ENCODE measurements at places on chromosomes 2 and 18.

DNA sequence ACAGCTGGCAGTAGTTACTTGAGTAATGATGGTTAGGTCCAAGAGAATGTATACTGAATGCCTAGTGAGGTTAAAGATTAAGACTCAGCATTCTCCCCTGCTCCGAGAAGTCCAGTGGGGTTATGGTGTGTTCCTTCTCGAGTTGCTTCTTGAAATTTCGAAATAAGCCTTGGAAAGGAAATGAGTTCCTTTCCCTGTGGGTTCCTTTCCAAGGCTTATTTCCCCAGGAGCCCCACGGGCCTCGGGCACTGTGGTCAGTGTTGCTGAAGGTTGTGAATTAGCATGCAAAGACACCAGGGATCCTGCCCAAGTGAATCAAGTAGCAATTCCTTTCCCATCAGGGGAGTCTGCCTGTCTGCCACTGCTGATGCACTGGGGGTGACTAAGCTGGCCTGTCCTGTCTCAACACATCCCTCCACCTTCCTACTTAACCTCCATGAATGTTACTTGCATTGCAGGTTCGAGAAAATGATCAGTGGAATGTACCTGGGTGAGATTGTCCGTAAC lies 53.6 kb downstream of the HK2 start:
- no peak for DNase-seq

- no peak for DNase-seq
Observed at GRCh38 chr18:39602131-39602530, 2036.5 kb upstream of the CELF4 start.

DNA sequence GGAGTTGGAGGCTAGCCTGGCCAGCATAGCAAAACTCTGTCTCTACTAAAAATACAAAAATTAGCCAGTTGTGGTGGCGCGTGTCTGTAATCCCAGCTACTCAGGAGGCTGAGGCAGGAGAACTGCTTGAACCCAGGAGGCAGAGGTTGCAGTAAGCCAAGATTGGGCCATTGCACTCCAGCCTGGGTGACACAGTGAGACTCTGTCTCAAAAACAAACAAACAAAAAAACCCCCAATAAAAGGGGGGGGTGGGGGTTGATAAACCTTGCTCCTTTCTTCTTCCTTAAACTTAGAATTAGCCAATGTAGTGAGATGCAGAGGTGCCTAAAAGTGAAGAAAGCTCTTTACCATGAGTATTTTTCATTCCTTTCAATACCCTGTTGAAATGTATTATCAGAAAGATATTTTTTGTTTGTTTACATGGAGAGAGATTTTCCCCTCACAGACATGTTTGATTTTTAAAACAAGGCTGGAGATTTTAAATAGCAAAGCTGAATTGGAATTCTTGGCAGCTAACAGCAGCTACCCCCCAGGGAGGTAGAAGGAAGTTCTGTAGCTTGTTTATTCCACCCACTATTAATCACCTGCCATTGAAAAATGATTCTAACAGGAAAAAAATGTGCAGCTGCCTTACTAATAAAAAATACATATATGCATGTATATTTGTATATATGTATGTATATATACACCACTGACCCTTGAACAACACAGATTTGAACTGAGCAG lies 48.6 kb downstream of the GYPC start:
- DNase-seq, result no peak

DNA sequence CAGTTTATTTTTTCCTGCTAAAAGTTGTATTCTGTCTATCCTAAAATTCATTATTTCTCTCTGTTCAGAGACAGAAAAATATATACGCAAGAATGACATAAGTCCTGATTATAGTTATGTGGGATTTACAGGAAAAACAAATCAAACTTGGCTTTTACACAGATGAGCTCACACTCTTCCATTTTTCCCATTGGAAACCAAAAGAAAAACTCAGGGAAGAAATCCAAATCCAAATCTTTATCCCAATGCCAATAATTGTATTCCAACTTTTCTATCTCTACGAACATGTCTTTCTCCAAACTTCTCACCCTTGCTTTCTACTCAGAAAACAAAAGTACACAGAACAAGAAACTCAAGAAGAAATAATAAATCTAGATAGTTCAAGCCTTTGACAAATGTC lies 249.1 kb upstream of the TMEFF2 start:
- DNase-seq, result no peak

GRCh38 chr2:98914713-98915580 lies 21.1 kb downstream of the CRACDL start:
- peak; percentile 38 for DNase-seq

DNA sequence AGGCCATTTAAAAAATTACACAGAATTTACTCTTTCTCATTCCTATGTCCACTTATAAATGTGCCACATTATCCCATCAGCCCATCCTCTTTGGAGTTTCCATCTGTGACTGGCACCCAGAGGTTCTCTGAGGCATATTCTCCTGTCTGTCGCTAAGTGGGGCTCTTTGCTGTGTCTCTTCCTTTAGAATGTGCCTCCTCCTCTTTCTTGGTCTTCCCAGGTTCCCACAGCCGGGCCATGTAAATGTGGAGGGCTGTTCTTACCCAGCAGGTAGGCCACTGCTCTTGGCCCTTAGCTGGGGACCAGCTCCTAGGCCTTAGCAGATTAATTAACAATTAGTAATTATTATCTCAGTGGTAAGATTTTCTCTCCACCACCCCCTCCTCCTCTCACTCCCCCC lies 167.0 kb downstream of the INSIG2 start:
- DNase-seq, result no peak

Data from ascending aorta (tissue), 2 donors.